ENCODE measurements at places on chromosomes 12 and 14.

- ATAC-seq: peak; percentile 94
These were observed 129.4 kb upstream of the DNM1L start for GRCh38 chr12:32549675-32550079.

GRCh38 chr14:74084277-74085046, at the start of the genes ALDH6A1 and LIN52:
Gene ALDH6A1 (minus strand): TSS chr14:74084453. CDS start chr14:74084394, 59 bp downstream.
Gene LIN52 (plus strand): TSS chr14:74084956. CDS start chr14:74084975, 19 bp downstream.
- peak; percentile 91 for ATAC-seq

GRCh38 chr14:36940476-36940875, 231.9 kb downstream of the SLC25A21 start:
- ATAC-seq: no peak

- ATAC-seq: no peak
These were observed 146.7 kb downstream of the TSPAN9 start for GRCh38 chr12:3223601-3224529.

GRCh38 chr14:76773188-76773885, 12.1 kb downstream of the VASH1 start:
- ATAC-seq: peak; percentile 92

GRCh38 chr14:101521473-101521915, 39.8 kb upstream of the DIO3 start:
- no peak for ATAC-seq

GRCh38 chr12:76706101-76706500, 57.8 kb upstream of the ZDHHC17 start:
- no peak for ATAC-seq

GRCh38 chr12:121976950-121977349, 44.7 kb upstream of the BCL7A start:
- no peak for ATAC-seq
